Right renal cortex interstitium (tissue), 3 donors: ENCODE measurements at places on chromosomes 4 and X. TPM values are rescaled to one million over a fixed set of nuclear protein-coding genes. Genes with fewer than 3 reads are reported as not detected.

Gene XPNPEP2
- 56.2 TPM for polyA plus RNA-seq

DNA sequence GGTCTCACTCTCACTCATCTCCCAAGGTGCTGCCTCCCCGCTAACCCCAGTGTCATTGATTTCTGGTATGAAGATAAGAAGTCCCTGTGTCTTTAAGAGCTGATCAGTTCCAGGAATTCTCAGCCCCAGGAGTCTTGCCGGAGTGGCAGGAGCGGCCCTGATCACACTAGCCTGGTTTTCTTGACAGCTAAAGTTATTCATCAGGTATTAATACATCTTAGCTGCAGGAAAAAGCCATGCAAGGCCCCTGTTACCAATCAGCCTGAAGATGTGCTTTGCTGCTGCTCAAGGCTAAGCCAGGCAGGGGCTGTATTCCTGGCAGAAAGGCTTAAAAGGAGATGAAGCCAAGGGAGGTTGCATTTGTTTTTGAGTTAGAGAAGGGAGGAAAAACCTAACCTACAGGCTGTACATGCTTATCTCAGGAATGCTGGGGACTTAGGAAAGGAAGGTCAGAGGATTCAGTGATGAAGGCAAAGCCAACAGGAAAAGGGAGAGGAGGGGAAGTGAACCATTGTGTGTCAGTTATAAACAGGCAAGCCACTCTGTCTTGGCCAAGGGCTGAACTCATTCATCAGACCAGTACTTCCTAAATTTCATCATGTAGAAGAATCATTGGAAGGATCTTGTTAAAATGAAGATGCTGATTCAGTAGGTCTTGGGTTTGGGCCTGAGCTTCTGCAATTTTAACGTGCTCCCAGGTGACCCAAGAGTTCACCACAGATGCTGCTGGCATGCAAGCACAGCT is 8.6 kb downstream of the SRPX start:
- no peak for DNase-seq

GRCh38 chr4:28462766-28463700 is 1602.4 kb downstream of the STIM2 start:
- DNase-seq: no peak

Gene ADGRL3
- 30.2 TPM for polyA plus RNA-seq

Gene PLP1
- polyA plus RNA-seq: 6.1 TPM

Gene FNIP2
- 46.5 TPM for polyA plus RNA-seq

GRCh38 chr4:102807345-102807744 is 20.0 kb downstream of the UBE2D3 start:
- no peak for DNase-seq

- DNase-seq: no peak
These were observed 109.7 kb downstream of the NKX6-1 start for GRCh38 chr4:84389406-84389805.

GRCh38 chrX:77937291-77937690 is 26.8 kb downstream of the ATP7A start:
- no peak for DNase-seq

Gene CYLC1
- not detected for polyA plus RNA-seq

- DNase-seq: no peak
These were observed 80.8 kb downstream of the RASL11B start for GRCh38 chr4:52942936-52943335.

- DNase-seq: no peak
These were observed 110.3 kb downstream of the AREG start for GRCh38 chr4:74555231-74555630.

- DNase-seq: no peak
These were observed 16.2 kb downstream of the ARHGEF38 start for GRCh38 chr4:105568584-105568983.

- DNase-seq: no peak
These were observed 63.5 kb upstream of the ARHGAP36 start for GRCh38 chrX:130994671-130995070.

Gene GAGE13
- polyA plus RNA-seq: 0.40 TPM

Gene CXCL10
- polyA plus RNA-seq: 5.2 TPM

DNA sequence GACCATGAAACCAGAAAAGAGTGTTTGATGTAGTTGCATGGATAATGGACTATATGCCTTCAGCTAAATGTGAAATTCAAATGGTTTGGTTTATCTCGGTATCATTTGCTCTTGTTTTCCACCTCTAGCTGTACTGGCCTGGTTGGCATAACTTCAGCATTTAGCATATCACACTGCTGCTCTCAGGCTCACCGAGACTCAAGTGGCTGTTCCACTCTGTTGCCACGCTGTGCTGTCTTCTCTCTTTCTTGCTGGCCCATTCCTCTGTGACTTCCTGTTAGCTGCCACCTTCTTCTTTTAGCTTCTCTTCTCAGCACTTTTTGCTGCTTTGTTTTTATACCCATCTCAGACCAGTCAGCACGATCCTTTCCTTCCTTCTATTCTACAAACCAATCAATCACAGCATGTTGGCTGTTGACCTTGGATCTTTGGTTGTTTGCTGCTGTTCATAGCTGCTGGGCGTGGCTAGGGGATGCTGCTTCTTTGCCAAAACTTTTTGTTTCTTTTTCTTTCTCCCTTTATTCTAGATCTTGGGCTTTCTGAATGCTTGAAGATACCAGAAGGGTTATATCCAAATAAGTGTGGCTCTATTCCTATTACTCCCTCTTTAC is 24.0 kb downstream of the INTS6L start:
- no peak for DNase-seq

GRCh38 chr4:175635546-175635945 is 176.5 kb downstream of the GPM6A start:
- no peak for DNase-seq

GRCh38 chr4:71396382-71396781 is 57.6 kb downstream of the SLC4A4 start:
- DNase-seq: no peak

GRCh38 chrX:71095981-71096759 is 519 bp downstream of the FOXO4 start:
- no peak for DNase-seq

Gene MEPE
- polyA plus RNA-seq: not detected

Gene VEGFD
- 0.06 TPM for polyA plus RNA-seq
